Stimulated activated CD4-positive, alpha-beta T cell treated with anti-CD3 and anti-CD28 coated beads, Interleukin-1b, Interleukin-23, amount 100 ng/mL, for 48 hours (primary cell): ENCODE measurements at places on chromosomes 7 and 10.
A peak's percentile ranks its signal among the peaks of the same experiment; 100 is the strongest.

GRCh38 chr10:31467791-31468535, 148.9 kb downstream of the ZEB1 start:
- DNase-seq: peak; percentile 7

DNA sequence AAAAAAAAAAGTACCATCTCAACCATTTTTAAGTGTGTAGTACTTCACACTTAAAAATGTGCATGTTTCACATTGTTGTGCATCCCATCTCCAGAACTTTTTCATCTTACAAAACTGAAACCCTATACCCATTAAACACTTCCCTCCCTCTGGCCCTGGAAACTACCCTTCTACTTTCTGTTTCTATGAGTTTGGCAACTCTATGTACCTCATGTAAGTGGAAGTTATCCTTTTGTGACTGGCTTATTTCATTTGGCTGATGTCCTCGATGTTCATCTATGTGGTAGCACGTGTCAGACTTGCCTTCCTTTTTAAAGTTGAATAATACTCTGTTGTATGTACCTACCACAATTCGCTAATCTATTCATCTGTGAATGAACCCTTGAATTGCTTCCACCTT, 12.2 kb downstream of the KCNMA1 start:
- no peak for DNase-seq

DNA sequence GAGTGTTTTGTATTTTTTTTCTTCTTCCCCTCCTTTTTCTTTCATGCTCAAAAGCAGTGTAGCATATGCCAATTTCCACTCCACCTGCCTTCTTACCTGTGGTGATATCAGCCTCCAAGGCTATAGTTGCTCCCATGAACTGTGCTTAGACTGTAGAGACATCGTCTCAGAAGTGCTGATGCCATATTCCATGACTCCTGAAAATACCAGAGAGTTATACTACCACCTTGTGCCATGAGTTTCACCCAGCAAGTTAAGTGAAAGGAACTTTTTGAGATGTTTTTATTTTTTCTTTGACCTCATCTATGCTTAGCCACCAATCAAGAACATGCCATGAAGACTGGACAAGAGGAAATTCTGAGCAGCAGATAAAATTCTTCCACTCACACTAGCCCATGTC, 142.8 kb upstream of the SEMA3E start:
- DNase-seq: no peak

- no peak for DNase-seq
Observed at GRCh38 chr10:34380856-34381255, 434.2 kb downstream of the PARD3 start.

GRCh38 chr10:78471723-78472550, 438.3 kb downstream of the RPS24 start:
- DNase-seq: no peak

DNA sequence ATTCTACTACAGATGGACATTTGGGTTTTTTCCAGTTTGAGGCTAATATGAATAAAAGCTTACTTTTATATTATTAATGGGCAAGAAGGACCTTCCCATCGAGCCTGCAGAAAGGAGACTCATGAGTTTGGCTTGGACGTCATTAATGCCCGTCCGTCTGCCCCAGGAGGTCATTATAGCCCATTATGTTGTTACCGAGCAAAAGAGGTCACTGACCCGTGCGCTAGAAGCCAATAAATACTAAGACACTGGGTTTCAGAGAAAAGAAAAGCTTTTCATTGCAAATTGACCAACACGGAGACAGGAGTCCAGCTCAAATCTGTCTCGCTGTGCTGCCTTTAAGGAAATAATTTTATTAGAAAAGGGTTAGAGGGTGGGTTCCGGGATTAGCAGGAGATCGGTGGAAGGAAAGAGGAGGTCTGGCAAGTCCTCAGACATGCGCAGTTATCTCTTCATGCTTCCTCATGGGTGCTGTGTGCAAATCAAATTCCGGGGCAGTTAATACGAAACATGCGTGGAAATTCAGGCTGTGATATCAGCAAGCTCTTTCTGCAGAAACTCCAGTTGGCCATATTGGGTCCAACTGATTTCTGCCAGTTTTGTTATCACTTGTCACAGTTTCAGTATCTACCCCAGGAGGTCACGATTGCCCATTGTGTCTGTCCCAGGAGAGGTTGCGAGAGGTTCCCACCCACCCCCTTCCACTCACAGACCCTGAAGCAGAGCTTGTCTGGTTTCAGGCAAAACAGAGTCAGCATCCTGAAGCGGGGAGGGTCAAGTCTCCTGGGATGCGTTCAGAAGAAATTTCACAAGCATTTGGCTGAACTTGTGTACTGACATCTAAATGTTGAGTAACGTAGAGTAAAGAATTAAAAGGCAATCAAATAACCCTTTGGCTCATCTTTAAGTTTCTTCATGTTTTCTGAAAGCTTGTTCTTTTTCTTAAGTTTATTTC, 1.1 kb upstream of the GALNTL5 start:
- no peak for DNase-seq

GRCh38 chr7:51046103-51046466, 263.4 kb upstream of the GRB10 start:
- no peak for DNase-seq

DNA sequence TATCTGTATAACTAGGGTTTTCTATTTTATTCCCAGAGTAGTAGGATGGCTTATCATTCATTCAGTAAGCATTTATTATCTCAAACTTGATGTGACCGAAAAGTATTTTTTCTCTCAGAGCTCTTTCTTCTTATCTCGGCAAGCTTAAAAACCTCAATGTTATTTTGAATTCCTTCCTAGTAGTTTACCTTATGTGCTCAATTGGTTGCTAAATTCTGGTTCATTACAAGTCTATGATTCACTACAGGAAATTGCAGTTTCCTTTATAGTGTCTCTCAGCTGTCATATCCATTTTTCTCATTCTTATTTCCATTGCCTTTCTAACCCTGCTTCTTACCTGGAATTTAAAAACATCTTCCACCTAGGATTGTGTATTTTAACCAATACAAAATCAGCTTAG, 12.6 kb upstream of the ICA1 start:
- DNase-seq: no peak

- DNase-seq: no peak
Observed at GRCh38 chr10:30038781-30039536, 20.4 kb downstream of the JCAD start.

DNA sequence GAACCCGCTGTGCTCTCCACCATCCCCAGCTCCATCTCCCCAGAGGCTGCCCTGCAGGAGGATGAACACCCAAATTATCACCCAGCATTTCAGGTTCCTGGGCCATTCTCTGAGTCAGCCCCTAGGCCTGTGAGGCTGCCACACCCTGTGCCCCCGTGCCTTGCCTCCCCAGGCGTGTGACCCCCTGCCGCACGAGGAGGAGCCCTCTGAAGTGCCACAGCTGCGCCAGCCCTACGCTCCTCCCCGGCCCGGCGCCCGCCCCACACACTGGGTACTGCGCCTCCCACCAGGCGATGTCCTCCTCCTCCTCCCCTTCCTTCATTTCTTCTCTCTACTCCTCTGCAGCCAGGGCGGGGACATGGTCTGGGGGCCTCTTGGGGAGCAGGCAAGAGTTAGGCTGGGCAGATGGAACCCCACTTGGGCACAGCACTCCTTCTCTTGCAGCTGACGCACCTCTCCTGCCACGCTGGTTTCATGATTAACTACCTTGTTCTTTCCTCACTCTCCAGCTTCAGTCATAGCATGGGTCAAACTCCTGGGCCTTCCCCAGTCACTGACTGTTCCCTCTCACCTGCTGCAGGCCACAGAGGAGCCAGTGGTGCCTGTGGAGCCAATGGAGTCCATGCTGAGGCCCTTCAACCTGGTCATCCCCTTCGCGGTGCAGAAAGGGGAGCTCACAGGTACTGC, 12.7 kb upstream of the ATP6V1F start:
- no peak for DNase-seq

DNA sequence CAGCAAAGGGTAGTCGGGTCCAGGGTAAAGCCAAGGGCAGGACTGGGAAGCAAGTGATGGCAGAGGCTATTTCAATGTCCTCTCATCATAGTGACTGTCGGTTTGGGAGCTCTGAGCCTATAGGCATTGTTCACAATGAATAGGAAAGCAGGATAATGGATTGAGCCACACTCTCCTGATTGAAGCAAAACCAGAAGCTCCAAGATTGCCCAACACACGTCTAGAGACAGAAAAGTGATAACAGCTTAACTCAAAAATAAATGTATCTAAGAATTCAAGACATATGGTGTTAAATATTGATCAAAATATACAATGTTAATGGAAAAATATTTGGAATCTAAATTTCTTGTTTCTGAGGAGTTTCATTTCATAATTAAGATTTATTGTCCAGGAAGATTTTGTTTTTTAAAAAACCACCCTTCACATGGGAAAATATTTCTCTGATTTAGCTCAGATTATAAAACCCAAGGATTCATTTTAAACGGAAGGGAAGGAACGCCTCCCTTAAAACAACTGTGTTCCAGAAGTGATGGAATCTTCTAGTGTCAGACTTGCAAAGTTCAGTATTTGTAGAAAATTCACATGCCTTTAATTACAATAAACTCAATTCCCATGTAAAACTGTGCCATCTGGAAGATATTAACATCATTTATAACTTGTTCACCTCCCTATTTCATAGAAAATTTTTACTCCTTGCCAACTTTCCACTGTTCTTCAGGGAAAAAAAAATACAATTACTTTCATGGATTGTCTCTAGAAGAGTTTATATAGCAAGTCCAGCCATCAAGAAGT, 54.5 kb downstream of the NRP1 start:
- no peak for DNase-seq

DNA sequence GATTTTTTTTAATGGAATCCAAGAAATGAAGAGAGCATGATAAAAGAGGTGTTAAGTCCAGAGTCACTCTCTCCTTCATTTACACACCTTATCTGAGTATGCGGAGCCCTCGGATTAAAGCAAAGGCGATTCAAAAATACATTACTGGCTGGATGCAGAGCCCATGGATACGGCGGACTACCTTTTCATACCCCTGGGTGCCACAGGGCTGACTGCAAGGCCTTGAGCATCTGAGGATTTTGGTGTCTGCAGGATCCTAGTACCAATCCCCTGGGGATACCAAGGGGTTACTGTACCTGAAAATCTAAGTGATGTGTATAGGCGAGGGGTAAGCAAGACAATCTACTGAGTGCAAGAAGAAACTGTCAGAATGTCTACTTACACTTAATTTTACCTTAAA, 20.5 kb downstream of the PIP4K2A start:
- DNase-seq: no peak

DNA sequence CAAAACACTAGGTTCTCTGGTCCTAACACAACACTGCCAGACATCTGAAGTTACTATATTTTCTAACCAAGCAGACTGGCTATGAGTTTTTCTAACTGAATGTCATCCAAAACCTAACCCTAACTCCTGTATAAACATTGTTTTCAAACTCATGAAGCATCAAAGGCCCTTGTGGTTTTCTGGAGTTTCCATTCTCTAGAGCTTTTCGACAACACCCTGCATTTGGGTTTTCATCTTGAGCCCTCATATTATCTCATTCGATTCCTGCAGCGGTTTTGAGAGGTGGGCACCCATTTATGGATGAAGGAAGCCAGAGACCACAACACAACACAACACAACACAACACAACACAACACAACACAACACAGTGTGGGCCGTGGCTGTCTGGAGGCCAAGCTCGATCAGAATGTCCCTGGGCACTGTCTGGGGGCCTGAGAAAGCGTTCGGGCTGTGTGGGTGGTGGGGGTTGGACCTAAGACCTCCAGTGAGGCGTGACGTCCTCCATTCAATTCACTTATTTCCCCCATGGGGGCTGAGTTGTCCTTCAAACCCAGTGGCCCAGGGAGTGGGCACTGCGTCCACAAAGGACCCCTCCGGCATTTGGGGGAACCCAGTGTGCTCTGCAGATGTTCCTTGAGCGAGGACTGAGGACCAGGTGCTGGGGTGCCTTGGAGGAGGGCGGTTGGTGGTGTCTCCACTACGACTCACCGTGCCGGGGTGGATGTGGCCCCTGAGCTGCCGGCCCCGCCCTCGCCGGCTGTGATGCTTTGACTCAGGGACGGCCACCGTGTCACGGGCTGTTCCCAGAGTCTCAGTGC, 490.4 kb downstream of the DNAJB6 start:
- peak; percentile 57 for DNase-seq

DNA sequence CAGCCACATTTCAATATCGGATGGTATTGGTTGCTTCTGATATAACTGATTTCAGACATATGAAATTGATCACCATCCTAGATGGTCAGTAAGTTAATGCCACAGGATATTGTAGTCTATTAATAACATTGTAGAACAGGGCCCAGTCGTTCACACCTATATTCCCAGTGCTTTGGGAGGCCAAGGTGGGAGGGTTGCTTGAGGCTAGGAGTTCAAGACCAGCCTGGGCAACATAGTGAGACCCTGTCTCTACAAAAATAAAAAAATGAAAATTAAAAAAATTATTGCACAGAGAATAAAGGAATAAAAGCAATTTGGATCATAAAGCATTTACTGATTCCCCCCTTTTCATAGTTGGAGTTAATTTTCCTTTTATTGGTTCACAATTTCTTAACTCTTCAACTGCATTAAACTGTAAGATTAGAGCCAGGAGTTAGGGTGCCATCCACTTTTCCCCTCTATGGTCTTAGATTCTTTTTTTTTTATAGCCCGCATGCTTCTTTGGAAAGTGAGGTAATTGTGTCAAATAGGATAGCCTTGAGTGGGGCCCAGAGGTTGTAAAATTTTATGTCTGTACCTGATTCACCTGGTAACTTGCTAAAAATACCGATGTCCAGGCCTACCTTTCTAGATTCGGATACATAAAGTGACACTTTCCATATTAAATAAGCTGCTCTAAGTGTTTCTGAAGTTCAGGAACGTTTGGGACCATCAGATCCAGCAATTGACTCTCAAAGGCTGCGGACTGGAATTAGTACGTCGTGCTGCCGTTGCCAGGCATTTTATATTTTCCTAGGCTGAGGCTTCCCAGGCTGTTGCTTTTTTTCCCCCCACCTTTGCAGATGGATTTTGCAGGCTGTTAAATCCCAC, 24.7 kb downstream of the ADK start:
- DNase-seq: no peak

GRCh38 chr7:67825356-67825755, 828.7 kb downstream of the TYW1 start:
- DNase-seq: no peak

GRCh38 chr10:49359349-49360270, 36.3 kb downstream of the DRGX start:
- DNase-seq: no peak

DNA sequence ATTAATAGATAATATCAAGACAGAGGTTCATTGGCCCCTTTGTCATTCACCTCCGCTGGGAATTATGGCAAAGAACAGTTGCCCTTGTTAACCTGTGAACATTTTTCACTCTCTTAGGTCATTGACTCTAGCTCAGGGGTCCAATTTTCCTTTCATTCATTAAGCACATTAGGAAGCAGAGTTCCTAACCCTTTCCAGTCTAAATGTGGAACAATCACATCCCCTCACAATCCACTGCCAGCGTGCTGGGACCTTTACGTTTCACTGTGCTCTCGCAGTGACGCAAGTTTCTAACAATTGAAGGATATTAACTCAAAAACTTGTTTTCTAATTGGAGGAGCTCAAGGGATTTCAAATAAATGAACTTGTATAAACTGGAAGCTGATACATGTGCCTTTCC, 79.3 kb upstream of the MEOX2 start:
- DNase-seq: no peak

DNA sequence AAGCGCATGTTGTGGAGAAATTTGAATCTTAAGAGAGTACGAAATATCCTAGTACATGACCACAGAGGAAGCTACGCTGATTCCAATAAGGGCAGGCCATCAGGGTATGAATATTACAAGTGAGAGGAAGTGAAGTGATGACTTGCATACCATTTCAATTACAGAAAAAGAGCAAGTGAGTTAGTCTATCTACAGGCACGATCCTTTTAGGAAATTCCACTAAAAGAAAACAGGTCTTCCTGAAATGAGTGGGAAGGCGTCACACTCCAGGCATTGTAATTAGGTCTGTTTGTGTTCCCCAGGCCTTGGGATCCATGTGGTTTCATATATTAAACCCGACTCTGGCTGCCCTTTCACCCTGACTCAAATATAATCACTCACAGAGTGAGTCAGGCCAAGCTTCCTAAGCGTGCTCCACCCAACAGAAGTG, 152.5 kb downstream of the SEMA3A start:
- no peak for DNase-seq
